Psoas muscle (tissue), 8 donors: ENCODE measurements at places on chromosomes 4 and X. TPM values are rescaled to one million over a fixed set of nuclear protein-coding genes. Genes with fewer than 3 reads are reported as not detected.

DNA sequence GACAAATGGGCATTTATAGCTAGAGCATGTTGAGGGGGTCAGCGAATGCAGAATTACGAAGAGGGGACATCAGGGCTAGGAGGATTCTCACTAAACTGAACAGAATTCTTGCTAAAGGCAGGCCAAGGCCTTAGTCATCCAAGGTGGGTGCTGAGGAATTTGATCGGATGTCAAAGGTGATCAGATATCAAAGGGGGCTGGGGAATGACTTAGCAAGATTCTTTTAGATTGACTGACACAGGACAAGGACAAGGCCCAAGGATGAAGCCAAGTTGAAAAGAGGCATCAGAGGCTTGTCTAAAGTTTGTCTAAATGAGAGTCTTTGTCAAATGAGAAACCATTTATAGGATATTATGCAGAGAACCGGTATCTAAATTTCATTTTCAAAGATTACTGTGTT, 9.7 kb downstream of the TMEM184C start:
- no peak overlapping the region for H3K4me3 ChIP-seq
- H3K36me3 ChIP-seq, result peaks cover 92% of the 10 kb centered on the region
- no peaks in the 10 kb centered on the region for H3K27me3 ChIP-seq

DNA sequence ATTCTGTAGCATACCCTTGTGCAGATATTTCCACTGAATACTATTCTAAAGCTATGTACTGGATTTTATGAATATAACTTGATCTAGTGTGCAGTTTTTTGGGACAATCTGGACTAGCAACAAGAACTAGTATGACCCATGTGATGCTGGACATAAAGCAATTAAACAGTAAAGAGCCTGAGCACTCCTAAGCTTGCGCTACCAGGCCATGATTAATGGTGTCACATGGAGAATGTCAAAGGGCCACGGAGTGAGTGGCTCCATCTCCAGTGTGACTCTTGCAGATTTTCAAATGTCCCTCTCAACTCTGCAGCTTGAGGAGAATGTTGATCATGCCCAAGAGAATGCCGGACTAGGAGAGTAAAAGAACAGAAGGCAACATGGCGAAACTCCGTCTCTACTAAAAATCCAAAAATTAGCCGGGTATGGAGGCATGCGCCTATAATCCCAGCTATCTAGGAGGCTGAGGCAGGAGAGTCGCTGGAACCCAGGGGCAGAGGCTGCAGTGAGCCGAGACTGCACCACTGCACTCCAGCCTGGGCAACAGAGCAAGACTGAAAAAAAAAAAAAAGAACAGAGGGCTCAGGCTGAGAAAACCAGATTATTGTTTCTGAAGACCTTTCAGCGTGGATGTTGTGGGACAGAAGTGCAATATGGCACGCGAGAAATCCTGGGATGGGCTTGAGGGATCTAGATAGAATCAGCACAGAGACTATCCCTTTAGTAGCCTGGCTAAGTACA, 45.0 kb downstream of the TIGD2 start:
- DNase-seq, result no peak
- no peaks in the 10 kb centered on the region for H3K27me3 ChIP-seq
- H3K36me3 ChIP-seq, result no peaks in the 10 kb centered on the region
- H3K4me1 ChIP-seq, result no peaks in the 10 kb centered on the region

- no peak for DNase-seq
- H3K4me3 ChIP-seq, result no peak overlapping the region
Measured at GRCh38 chrX:9492901-9493300, 28.0 kb downstream of the TBL1X start.

DNA sequence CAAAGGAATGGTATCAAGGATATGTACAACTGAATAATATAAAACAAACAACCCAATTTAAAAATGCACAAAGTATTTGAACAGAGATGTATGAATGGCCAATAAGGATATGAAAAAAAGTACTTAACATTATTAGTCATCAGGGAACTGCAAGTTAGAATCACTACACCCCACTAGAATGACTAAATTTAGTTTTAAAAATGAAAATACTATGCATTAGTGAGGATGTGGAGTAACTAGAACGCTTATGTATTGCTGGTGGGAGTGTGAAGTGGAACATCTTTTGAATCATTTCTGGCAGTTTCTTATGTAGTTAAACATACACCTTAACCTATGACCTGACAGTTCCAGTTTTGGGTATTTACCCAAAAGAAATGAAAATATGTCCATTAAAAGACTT, 13.0 kb upstream of the SLC16A2 start:
- H3K4me3 ChIP-seq, result no peak overlapping the region
- no peaks in the 10 kb centered on the region for H3K27me3 ChIP-seq
- DNase-seq, result no peak
- H3K27ac ChIP-seq, result no peak overlapping the region

- no peaks in the 10 kb centered on the region for H3K36me3 ChIP-seq
- peak overlapping the region; percentile 30 for H3K27ac ChIP-seq
- H3K4me1 ChIP-seq, result no peaks in the 10 kb centered on the region
- no peak for DNase-seq
Measured at GRCh38 chr4:73868206-73869129, 725 bp upstream of the CXCL1 start.

- no peaks in the 10 kb centered on the region for H3K36me3 ChIP-seq
- peak; percentile 98 for DNase-seq
- peaks cover 64% of the 10 kb centered on the region for H3K4me1 ChIP-seq
- H3K4me3 ChIP-seq, result no peak overlapping the region
- H3K27ac ChIP-seq, result peak overlapping the region; percentile 90
- no peaks in the 10 kb centered on the region for H3K27me3 ChIP-seq
Measured at GRCh38 chr4:8101213-8102075, 57.2 kb downstream of the ABLIM2 start.

- H3K4me1 ChIP-seq, result peaks cover 17% of the 10 kb centered on the region
- no peaks in the 10 kb centered on the region for H3K27me3 ChIP-seq
- no peak for DNase-seq
Measured at GRCh38 chr4:102546635-102547034, 45.5 kb downstream of the NFKB1 start.

GRCh38 chrX:69100478-69100877, 64.8 kb downstream of the PJA1 start:
- no peak for DNase-seq
- no peaks in the 10 kb centered on the region for H3K4me1 ChIP-seq
- no peaks in the 10 kb centered on the region for H3K27me3 ChIP-seq
- no peaks in the 10 kb centered on the region for H3K36me3 ChIP-seq
- no peak overlapping the region for H3K4me3 ChIP-seq
- no peak overlapping the region for H3K27ac ChIP-seq

DNA sequence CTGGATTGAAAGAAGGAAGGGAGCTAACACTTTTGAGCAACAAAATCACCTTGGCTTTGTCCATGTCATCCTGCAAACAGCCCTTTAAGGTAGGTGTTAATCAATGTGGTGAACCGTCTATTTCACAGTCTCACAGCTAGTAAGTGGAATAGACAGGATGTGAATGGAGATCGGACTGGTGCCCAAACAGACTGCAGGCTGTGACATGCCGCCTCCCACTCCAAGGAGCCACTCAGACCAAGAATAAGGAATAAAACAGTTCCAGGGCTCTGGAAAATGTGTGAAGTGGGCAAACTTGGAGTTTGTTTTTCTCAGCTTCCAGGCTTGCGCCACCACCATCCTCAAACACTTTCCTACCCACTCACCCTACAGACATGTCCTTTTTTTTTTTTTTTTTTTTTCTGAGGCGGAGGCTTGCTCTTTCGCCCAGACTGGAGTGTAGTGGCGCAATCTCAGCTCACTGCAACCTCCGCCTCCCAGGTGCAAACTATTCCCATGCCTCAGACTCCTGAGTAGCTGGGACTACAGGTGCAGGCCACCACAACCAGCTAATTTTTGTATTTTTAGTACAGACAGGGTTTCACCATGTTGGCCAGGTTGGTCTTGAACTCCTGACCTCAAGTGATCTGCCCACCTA, 57.7 kb upstream of the SEC24B start:
- DNase-seq, result no peak
- H3K4me3 ChIP-seq, result no peak overlapping the region
- no peaks in the 10 kb centered on the region for H3K27me3 ChIP-seq

DNA sequence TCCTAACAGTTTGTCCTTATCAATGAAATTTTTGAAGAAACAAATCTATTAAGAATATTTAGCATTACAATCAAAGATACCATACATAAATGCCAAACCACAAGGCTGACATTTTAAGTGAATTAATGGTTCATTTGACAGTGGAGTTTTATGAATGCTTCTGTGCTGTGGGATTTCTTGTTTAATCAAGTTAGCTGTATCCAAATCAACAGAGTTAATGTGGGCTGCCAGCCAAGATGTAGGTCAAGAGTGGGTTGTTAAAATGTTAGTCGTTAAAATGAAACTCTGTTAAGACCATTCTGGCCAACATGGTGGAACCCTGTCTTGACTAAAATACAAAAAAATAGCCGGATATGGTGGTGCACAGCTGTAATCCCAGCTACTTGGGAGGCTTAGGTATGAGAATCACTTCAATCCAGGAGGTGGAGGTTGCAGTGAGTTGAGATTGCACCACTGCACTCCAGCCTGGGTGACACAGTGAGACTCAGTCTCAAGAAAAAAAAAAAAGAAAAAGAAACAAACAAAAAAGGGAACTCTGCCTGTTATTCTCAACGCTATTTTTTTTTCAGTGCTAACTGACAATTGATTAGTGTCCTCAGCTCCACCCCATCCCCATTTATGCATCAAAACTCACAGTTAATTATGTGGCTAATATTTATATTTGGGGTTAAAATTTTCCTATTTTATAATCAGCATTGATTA, 20.2 kb downstream of the GPAT3 start:
- no peaks in the 10 kb centered on the region for H3K36me3 ChIP-seq
- H3K27me3 ChIP-seq, result no peaks in the 10 kb centered on the region
- peaks cover 62% of the 10 kb centered on the region for H3K4me1 ChIP-seq
- DNase-seq, result no peak
- peak overlapping the region; percentile 5 for H3K27ac ChIP-seq
- no peak overlapping the region for H3K4me3 ChIP-seq

DNA sequence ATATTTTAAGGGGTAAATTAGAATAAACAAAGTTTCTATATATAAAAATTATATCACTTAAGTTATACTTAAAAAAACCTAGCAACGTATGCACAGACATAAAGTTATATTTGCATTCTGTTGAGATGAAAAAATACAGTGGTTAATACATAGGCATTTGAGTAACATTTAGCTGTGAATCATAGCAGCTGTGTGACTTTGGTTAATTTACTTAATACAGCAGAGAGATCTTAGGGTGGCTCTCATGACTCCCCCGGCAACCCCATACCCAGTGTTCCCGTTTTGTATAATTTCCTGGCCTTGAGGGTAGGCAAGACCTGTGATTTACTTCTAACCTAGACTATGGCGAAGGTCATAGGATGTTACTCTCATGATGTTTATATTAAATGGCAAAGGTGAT, 504.8 kb downstream of the INPP4B start:
- no peaks in the 10 kb centered on the region for H3K4me1 ChIP-seq
- H3K36me3 ChIP-seq, result no peaks in the 10 kb centered on the region
- H3K27ac ChIP-seq, result no peak overlapping the region
- no peak overlapping the region for H3K4me3 ChIP-seq
- no peaks in the 10 kb centered on the region for H3K27me3 ChIP-seq

GRCh38 chr4:89755220-89755619, 81.7 kb downstream of the SNCA start:
- H3K4me1 ChIP-seq, result no peaks in the 10 kb centered on the region
- no peak for DNase-seq
- no peaks in the 10 kb centered on the region for H3K27me3 ChIP-seq
- no peaks in the 10 kb centered on the region for H3K36me3 ChIP-seq

- no peaks in the 10 kb centered on the region for H3K4me1 ChIP-seq
- no peak for DNase-seq
- no peaks in the 10 kb centered on the region for H3K36me3 ChIP-seq
- H3K4me3 ChIP-seq, result no peak overlapping the region
- H3K27ac ChIP-seq, result no peak overlapping the region
Measured at GRCh38 chrX:136697156-136697555, 49.2 kb downstream of the CD40LG start.

- DNase-seq, result no peak
- H3K36me3 ChIP-seq, result no peaks in the 10 kb centered on the region
- no peak overlapping the region for H3K4me3 ChIP-seq
- no peak overlapping the region for H3K27ac ChIP-seq
Measured at GRCh38 chr4:176044589-176044951, 21.1 kb upstream of the WDR17 start.

DNA sequence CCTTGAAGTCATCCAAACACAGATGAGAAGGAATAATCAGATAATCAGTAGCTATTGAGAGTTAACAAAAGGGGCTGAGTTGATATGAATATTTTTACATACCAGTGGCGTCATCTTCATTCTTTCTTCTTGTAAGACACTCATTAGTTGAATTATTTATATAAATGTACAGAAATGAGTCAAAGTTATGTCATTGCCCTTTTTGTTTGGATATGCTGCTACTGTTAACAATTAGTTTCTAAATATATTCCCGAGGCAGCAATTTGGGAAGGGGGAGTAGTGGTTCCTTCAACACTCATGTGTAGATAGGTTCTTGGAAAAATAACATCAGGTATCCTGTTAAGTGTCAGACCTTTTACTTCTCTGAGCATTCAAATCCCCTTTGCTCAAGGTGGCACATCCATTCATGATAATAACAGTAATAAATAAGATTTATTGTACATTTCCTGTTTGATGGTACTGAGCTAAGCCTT, 436.6 kb downstream of the SPRY1 start:
- H3K4me1 ChIP-seq, result peaks cover 26% of the 10 kb centered on the region
- no peaks in the 10 kb centered on the region for H3K27me3 ChIP-seq
- peak overlapping the region; percentile 93 for H3K27ac ChIP-seq

- no peaks in the 10 kb centered on the region for H3K36me3 ChIP-seq
- no peak overlapping the region for H3K4me3 ChIP-seq
- no peaks in the 10 kb centered on the region for H3K27me3 ChIP-seq
- H3K4me1 ChIP-seq, result peaks cover 5% of the 10 kb centered on the region
- no peak overlapping the region for H3K27ac ChIP-seq
Measured at GRCh38 chr4:88900432-88900831, 156.6 kb downstream of the FAM13A start.

DNA sequence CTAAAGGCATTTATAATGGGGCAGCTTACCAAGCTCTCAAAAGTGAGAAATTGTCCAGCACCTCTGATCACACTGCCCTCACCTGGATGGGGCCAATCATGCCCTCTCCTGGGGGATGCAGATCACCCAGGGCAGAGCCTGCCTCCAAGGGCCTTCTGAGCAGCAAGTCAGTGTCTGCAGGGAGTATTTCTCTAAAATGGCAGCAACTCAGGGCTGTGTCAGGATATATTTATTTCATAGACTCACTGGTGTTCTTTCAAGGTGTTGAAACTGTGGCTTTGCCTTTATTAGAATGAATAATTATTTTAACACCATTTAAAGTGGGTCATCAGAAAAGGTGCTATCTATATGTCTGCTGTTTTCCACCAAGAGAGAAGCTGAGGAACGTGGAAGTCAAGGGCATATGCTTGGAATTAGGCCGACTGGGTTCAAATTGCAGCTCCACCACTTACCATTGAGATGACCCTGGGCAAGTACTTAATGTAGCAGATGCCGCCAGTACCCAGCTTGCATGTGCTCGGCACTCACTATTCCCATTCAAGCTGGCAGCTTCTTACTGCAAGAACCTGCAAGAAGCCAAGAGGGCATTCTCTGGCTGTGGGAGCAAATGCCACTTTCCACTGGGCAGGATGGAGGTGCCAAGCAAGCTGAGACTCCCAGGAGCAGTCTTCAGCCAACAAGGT, 590.0 kb downstream of the BCOR start:
- no peaks in the 10 kb centered on the region for H3K27me3 ChIP-seq
- no peaks in the 10 kb centered on the region for H3K4me1 ChIP-seq
- H3K36me3 ChIP-seq, result no peaks in the 10 kb centered on the region
- no peak for DNase-seq
- no peak overlapping the region for H3K4me3 ChIP-seq

Gene SAP30
- 8.4 TPM for total RNA-seq

Gene DGKK
- total RNA-seq, result not detected

Gene DTHD1
- total RNA-seq, result not detected

Gene CT45A2
- not detected for total RNA-seq

Gene UGT8
- not detected for total RNA-seq

Gene NDNF
- 2.1 TPM for total RNA-seq

Gene FGFR3
- 0.71 TPM for total RNA-seq
